ENCODE measurements at places on chromosomes 13 and 19.

GRCh38 chr13:67147342-67148133, 82.6 kb downstream of the PCDH9 start:
- H3K36me3 ChIP-seq, result no peaks in the 10 kb centered on the region
- H3K4me3 ChIP-seq, result no peak overlapping the region
- no peaks in the 10 kb centered on the region for H3K27me3 ChIP-seq
- H3K4me1 ChIP-seq, result no peaks in the 10 kb centered on the region

- no peaks in the 10 kb centered on the region for H3K36me3 ChIP-seq
- H3K4me3 ChIP-seq, result no peak overlapping the region
- H3K27me3 ChIP-seq, result peaks cover 12% of the 10 kb centered on the region
- DNase-seq, result no peak
- H3K27ac ChIP-seq, result no peak overlapping the region
These were observed 30.5 kb upstream of the MBNL2 start for GRCh38 chr13:97191615-97192014.

DNA sequence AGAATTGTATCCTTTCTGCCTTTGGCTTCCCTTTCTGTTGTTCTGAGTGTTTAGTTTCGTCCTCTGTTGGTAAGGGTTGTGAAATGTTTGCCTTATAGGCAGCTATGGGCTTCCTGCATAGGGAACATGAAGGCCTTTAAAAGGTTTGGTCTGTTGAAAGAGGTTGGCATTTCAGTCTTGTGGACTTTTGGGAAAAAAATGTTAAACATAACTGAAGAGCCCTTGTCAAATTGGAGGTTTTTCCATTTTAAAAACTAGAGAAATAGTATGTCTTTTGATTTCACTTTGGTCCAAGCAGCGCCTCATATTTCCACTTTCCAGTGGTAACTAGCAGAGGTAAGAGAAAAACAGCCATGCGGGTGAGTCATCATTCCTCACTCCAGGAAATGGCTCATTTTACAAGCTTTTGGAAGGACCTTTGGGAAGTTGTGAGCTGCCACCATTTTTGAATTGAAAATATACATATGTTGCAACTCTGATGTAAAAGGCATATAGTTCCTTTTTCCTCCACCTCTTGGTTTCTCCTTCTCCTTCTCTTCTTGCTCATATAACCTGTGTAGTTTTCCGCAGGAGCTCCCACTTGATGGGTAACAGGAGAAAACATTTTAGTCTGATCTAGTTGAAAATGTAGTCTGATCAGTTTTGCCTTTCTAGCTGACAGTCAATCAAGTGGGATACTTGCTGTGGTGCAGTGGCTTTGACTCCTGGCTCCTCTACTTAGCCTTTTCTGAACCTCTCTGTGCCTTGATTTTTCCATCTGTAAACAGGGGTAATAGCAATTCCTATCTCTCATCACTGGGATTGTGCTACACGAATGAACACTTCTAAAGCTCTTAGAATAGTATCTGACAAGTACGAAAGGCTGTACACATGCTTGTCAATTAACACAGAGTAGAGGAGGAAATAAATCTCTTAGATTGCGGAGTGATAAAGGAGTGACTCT, 23.0 kb downstream of the GPC6 start:
- no peaks in the 10 kb centered on the region for H3K4me1 ChIP-seq
- no peaks in the 10 kb centered on the region for H3K27me3 ChIP-seq
- H3K27ac ChIP-seq, result no peak overlapping the region
- no peak overlapping the region for H3K4me3 ChIP-seq
- no peaks in the 10 kb centered on the region for H3K36me3 ChIP-seq

DNA sequence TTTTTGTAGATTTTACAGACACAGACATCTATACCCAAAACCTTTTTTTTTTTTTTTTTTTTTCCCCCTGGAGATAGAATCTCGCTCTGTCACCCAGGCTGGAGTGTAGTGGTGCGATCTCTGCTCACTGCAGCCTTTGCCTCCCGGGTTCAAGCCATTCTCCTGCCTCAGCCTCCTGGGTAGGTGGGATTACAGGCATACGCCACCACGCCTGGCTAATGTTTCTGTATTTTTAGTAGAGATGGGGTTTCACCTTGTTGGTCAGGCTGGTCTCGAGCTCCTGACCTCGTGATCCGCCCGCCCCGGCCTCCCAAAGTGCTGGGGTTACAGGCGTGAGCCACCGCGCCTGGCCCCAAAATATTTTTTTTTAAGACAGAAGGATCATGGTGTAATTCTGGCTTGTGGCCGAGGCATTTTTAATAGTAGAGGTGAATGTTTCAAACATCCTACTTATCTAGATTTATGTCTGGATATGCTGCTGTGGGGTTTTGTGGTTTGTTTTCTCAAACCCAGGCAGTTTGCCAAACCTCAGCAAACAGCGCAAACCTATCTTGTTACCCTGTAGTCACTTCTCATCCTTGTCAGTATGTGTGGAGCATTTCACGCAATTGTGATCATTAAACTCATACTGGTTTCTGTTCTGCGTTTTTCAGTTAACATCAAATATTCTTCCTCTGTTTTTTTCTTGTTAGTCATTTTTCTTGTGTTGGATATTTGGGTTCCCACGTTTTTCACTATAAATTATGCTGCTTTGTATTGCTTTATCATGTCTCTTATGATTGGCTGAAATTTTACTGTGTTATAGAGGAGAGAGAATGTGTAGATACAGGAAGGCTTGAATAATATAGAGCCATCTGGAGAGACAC, 36.2 kb upstream of the GARRE1 start:
- H3K4me3 ChIP-seq, result peak overlapping the region; percentile 87
- peaks cover 37% of the 10 kb centered on the region for H3K4me1 ChIP-seq
- peak overlapping the region; percentile 92 for H3K27ac ChIP-seq
- no peaks in the 10 kb centered on the region for H3K27me3 ChIP-seq

GRCh38 chr19:15464394-15465385, at the start of gene RASAL3:
TSS of gene RASAL3 (minus strand) at chr19:15464544. CDS start at chr19:15464358, 186 bp downstream.
- H3K4me1 ChIP-seq, result peaks cover 50% of the 10 kb centered on the region
- DNase-seq, result peak; percentile 35
- peak within 1 kb of the TSS; percentile 96 for H3K27ac ChIP-seq
- no peaks in the 10 kb centered on the region for H3K27me3 ChIP-seq
- H3K36me3 ChIP-seq, result no peaks in the 10 kb centered on the region
- peak within 1 kb of the TSS; percentile 91 for H3K4me3 ChIP-seq

DNA sequence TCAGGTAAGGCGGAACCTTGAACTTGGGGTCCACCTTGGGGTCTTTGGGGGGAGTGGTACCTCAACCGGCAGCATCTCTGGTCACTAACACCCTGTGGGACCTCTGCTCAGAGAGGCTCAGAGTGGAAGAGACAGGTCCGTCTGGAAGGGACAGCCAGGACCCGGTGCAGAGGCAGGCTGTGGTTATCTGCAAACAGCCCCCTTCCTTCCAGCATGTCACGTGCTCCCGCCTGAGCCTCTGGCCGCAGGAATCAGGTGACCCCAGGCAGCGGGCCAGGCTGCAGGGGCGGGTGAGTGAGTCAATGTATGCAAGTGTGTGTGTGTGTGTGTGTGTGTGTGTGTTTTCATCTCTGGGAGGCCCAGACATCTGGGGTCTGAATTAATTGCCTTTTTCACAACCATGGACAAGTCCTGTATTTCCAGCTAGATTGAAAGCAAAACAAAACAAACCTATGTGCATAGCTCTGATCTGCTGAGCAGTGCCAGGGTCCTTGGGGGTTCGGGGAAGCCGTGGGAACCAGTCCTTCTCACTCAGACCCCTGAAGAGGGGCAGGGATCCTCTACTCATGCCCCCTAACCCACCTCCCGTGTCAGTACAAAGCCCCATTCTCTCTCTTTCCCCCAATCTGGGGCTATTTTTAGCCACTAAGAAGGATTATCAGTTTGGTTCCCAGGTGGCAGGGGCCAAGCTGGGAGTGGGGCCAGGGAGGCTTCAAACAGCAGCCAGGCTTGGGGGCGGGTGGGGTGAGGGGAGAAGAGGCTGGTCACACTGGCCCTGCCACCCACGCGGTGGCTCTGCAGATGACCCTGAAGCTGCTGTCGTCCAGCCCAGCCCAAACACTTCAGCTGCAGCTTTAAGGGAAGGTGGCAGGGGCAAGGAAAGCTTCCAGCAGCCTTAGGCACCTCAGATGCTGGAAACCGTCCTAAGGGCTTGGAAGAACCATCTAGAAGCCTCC, 31.4 kb downstream of the CERS4 start:
- H3K4me3 ChIP-seq, result peak overlapping the region; percentile 64
- peaks cover 2% of the 10 kb centered on the region for H3K36me3 ChIP-seq
- peak; percentile 11 for DNase-seq

DNA sequence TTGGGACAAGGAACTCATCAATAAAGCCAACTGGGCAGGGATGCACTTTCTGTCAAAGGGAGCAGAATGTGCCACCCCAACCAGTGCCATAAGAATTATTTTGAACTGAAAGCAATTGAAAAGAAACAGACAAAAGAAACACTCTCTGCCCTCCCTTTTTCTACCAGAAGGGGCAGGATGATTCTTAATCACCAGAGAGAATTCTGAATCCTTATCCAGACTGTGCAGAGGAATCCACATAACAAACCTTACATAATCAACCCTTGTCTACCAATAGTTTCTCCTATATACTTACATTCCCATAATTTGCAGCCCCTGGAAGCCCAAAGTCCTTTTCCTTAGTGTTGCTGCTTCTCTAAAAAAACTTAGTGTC, 520.7 kb upstream of the NBEA start:
- H3K4me1 ChIP-seq, result no peaks in the 10 kb centered on the region
- no peaks in the 10 kb centered on the region for H3K27me3 ChIP-seq
- H3K27ac ChIP-seq, result no peak overlapping the region
- H3K4me3 ChIP-seq, result no peak overlapping the region
- no peak for DNase-seq
- no peaks in the 10 kb centered on the region for H3K36me3 ChIP-seq

GRCh38 chr19:49894879-49895565, 1.7 kb downstream of the IL4I1 start:
- peaks cover 54% of the 10 kb centered on the region for H3K4me1 ChIP-seq
- H3K4me3 ChIP-seq, result peak overlapping the region; percentile 96
- H3K36me3 ChIP-seq, result peaks cover 3% of the 10 kb centered on the region
- peak; percentile 50 for DNase-seq
- peak overlapping the region; percentile 100 for H3K27ac ChIP-seq
- H3K27me3 ChIP-seq, result no peaks in the 10 kb centered on the region

DNA sequence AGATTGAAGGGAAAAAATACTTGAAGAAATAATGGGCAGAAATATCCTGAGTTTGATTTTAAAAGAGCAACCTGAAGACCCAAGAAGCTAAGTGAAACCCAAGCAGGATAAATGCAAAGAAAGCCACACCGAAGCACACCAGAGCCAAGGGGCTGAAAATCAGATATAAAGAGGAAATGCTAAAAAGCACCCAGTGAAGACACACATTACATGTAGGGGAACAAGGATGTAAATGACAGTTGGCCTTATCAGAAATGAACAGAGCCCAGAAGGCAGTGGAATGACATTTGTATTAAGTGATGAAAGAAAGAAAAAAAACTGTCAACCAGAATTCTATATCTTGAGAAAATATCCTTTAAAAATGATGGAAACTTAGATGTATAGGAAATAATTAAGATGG, 139.1 kb downstream of the SLC7A1 start:
- H3K27ac ChIP-seq, result no peak overlapping the region
- DNase-seq, result no peak
- H3K36me3 ChIP-seq, result peaks cover 7% of the 10 kb centered on the region
- H3K27me3 ChIP-seq, result peaks cover 24% of the 10 kb centered on the region
- H3K4me3 ChIP-seq, result no peak overlapping the region
- H3K4me1 ChIP-seq, result no peaks in the 10 kb centered on the region

- H3K4me1 ChIP-seq, result no peaks in the 10 kb centered on the region
- no peak for DNase-seq
- no peak overlapping the region for H3K4me3 ChIP-seq
- H3K36me3 ChIP-seq, result no peaks in the 10 kb centered on the region
- H3K27ac ChIP-seq, result no peak overlapping the region
These were observed 103.2 kb downstream of the SOX1 start for GRCh38 chr13:112169941-112170822.

- peaks cover 22% of the 10 kb centered on the region for H3K4me1 ChIP-seq
- H3K27ac ChIP-seq, result no peak overlapping the region
- DNase-seq, result no peak
- H3K27me3 ChIP-seq, result no peaks in the 10 kb centered on the region
- peaks cover 2% of the 10 kb centered on the region for H3K36me3 ChIP-seq
- H3K4me3 ChIP-seq, result no peak overlapping the region
These were observed 6.4 kb upstream of the ELF1 start for GRCh38 chr13:41025518-41025917.

GRCh38 chr13:41460930-41461329, 3.6 kb downstream of the RGCC start:
- H3K27ac ChIP-seq, result peak overlapping the region; percentile 94
- H3K4me1 ChIP-seq, result peaks cover 74% of the 10 kb centered on the region
- peaks cover 14% of the 10 kb centered on the region for H3K36me3 ChIP-seq
- peak overlapping the region; percentile 96 for H3K4me3 ChIP-seq

GRCh38 chr19:38852231-38853044, 2.7 kb upstream of the HNRNPL start:
- peak overlapping the region; percentile 97 for H3K4me3 ChIP-seq
- no peaks in the 10 kb centered on the region for H3K27me3 ChIP-seq

DNA sequence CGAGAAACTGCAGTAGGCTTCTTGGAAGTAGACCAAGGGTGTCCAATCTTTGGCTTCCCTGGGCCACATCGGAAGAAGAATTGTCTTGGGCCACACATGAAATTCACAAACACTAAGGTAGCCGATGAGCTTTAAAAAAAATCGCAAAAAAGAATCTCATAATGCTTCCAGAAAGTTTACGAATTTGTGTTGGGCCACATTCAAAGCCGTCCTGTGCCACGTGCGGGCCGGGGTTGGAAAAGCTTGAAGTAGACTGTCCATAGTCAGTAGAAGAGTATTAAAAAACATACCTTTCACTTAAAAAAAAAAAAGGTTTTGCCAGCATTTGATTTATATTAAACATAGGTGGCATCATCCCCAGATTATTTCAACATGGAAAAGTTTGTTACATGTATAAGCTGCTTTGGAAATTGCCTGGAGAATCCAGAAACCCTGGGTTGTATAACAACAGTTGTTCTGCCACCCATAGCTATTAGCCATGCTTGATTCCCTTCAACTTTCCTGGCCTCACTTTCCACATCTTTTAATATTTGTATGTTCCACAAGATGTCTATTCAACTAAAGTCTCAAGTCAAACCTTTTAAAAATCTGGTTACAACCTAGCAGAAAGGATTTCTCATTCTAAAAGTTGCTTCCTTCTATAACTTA, 1.0 kb downstream of the IFT88 start:
- H3K27me3 ChIP-seq, result no peaks in the 10 kb centered on the region
- peaks cover 10% of the 10 kb centered on the region for H3K4me1 ChIP-seq
- no peak for DNase-seq
- peak overlapping the region; percentile 93 for H3K27ac ChIP-seq

GRCh38 chr13:50015750-50016149, 506 bp downstream of the KCNRG start:
- H3K4me3 ChIP-seq, result no peak overlapping the region
- peaks cover 8% of the 10 kb centered on the region for H3K36me3 ChIP-seq

- peaks cover 20% of the 10 kb centered on the region for H3K4me1 ChIP-seq
- no peaks in the 10 kb centered on the region for H3K27me3 ChIP-seq
- no peak overlapping the region for H3K4me3 ChIP-seq
- peaks cover 7% of the 10 kb centered on the region for H3K36me3 ChIP-seq
- peak overlapping the region; percentile 99 for H3K27ac ChIP-seq
These were observed 35.5 kb downstream of the TMED1 start for GRCh38 chr19:10800488-10800887.

GRCh38 chr19:39765091-39766076, 13.3 kb upstream of the LEUTX start:
- H3K36me3 ChIP-seq, result no peaks in the 10 kb centered on the region
- H3K4me1 ChIP-seq, result no peaks in the 10 kb centered on the region
- no peak overlapping the region for H3K27ac ChIP-seq
- H3K27me3 ChIP-seq, result peaks cover 7% of the 10 kb centered on the region

- DNase-seq, result peak; percentile 83
- H3K27me3 ChIP-seq, result no peaks in the 10 kb centered on the region
- H3K36me3 ChIP-seq, result no peaks in the 10 kb centered on the region
- peak within 1 kb of the TSS; percentile 86 for H3K4me3 ChIP-seq
- peak within 1 kb of the TSS; percentile 61 for H3K27ac ChIP-seq
These were observed at the start of gene LIN7B for GRCh38 chr19:49113762-49114629. TSS of gene LIN7B (plus strand) at chr19:49114370. CDS start at chr19:49114405, 35 bp downstream.

All from T-helper 17 cell (primary cell).